Glomerular endothelial cell (primary cell): ENCODE measurements at places on chromosomes 16 and 17. TPM values are rescaled to one million over a fixed set of nuclear protein-coding genes. Genes with fewer than 3 reads are reported as not detected.

LDHD gene
- total RNA-seq: 0.12 and 0.73 TPM in 2 replicates

DNA sequence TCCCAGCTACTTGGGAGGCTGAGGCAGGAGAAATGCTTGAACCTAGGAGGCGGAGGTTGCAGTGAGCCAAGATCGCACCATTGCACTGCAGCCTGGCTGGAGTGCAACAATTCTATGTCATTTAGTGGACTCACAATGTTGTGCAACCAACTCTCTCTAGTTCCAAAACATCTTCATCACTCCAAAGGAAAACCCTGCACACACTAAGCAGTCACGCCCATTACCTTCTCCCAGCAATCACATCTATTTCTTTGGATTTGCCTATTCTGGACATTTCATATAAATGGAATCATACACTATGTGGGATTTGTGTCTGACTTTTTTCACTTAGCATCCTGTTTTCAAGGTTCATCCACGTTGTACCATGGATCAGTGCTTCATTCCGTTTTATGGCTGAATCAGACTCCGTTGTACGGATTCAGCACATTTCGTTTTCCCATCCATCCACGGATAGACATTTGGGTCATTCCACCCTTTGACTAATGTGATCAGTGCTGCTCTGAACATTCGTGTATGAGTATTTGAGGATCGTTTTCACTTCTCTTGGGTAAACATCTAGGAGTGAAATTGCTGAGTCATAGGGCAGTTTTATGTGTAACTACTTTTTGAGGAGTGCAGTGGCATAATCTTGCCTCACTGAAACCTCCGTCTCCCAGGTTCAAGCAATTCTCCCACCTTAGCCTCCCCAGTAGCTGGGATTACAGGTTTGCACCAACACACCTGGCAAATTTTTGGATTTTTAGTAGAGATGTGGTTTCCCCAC, 45.4 kb upstream of the EMP2 start:
- DNase-seq: no peak

DNA sequence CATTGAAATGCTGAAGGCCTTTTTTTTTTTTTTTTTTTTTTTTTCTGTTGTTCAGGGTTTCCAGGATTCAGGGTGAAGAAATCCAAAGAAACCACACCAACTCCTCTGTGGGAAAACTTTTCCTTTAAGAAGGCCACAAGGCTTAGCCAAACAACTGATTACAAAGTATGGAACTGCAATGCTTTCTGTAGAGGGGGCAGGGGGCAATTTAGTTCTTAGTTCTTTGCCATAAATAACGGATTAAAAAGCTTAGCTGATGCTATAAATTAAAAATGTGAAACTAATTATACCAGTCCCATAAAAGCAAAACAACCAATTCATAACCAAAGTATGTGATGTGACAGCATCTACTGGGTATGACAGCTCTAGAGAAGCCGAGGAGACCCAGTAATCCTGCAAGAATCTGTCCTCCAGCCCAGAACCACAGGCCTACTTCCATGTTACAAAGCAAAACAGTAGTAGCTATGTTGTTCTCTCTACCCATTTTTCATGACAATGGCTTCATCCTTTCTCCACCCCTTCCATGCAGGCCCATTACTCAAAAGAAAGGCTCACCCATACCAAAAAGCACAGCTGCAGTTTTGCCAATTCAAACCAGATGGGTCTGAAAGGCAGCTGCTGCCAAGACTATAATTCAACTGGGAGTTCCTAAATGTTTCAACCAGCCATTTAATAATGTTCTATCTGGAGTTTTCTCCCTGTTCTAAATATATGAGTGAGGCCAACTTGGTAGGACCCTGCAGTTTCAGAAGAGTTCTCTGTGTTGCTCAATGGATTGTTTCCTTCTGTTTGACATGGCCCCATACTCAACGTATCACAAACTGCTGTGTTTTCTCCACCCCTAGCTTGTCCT, 167.1 kb upstream of the ZFHX3 start:
- no peak for DNase-seq

TBC1D28 gene
- not detected in 2 replicates for total RNA-seq

DYNC1LI2 gene
- total RNA-seq: 98.3 and 147 TPM in 2 replicates

AMZ2 gene
- total RNA-seq: 35.1 and 45.7 TPM in 2 replicates

- DNase-seq: no peak
These were observed 100.7 kb downstream of the ABCC1 start for GRCh38 chr16:16050106-16050505.

RAB26 gene
- 0.48 and 1.3 TPM in 2 replicates for total RNA-seq

KCTD13 gene
- 23.7 and 36.2 TPM in 2 replicates for total RNA-seq

PPP1R27 gene
- total RNA-seq: not detected in 2 replicates

- DNase-seq: no peak
These were observed 390 bp upstream of the UNC13D start for GRCh38 chr17:75844530-75845057.

GRCh38 chr16:24939738-24940137, 75.4 kb downstream of the ARHGAP17 start:
- no peak for DNase-seq

CSH2 gene
- total RNA-seq: not detected in 2 replicates
